ENCODE measurements at places on chromosomes 16 and 17. TPM values are rescaled to one million over a fixed set of nuclear protein-coding genes. Genes with fewer than 3 reads are reported as not detected.

HSPB9 gene
- total RNA-seq = not detected

ZNF500 gene
- 20.0 TPM for total RNA-seq

AARSD1 gene
- 60.0 TPM for total RNA-seq

DHRS7C gene
- not detected for total RNA-seq

CACNG3 gene
- not detected for total RNA-seq

DHRS11 gene
- 6.3 TPM for total RNA-seq

MT1E gene
- total RNA-seq = 9.6 TPM

DNA sequence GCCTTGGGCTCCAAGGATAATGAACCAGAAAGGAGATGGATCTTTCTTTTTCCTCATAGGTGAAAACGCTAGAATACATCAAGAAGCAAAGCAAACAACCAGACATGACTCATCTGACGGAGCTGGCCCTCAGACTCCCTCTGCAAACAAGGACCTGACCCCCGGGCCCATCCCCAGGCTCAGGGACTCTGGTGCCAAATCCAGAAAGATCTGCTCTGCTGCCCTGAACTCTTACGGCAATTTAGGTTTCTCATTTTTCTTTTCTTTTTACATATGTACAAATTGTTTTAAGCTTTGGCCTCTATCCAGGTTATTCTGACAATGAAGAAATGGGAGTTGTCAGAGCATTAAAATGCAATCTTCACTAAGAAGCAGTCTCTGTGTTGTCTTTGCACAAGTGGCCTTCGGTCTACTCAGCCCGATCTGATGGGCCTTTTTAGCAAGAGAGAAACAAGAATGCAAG lies 17.7 kb downstream of the KNOP1 start:
- DNase-seq = no peak

DNA sequence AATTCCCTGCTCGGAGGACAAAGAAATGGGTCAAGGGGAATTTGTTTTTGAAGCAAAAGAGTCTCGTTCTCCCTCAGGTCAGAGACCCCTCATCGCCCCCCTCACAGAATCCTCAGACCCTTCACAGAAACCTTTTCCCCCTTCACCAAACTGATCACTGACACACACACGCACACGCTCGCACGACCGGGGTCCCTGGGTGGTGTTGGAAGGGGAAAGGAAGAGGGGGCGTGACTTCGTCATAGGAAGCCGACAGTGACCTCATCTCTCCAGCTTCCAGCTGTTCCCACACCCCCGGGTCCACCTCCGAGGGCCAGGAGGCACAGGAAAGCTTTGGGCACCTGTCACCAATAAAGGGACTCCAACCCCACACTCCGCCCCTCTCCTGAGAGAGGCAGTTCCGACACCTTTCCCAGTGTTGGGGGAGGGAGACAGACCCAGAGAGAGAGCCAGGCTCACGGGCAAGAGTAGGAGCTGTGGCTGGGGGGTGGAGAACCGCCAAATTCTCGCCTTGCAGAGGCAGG lies 1.2 kb downstream of the ASGR1 start:
- no peak for DNase-seq

DNA sequence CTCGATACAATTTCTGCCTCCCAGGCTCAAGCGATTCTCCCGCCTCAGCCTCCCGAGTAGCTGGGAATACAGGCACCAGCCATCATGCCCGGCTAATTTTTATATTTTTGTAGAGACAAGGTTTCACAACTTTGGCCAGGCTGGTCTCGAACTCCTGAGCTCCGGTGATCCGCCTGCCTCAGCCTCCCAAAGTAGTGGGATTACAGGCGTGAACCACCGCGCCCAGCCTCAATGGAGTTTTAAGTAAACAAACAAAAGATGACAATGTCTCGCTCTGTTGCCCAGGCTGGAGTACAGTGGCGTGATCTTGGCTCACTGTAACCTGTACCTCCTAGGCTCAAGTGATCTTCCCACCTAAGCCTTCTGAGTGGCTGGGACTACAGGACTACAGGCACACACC lies 52.6 kb upstream of the TRAP1 start:
- no peak for DNase-seq

- DNase-seq = no peak
Observed at GRCh38 chr17:56851008-56851407, 17.1 kb downstream of the DGKE start.

DNA sequence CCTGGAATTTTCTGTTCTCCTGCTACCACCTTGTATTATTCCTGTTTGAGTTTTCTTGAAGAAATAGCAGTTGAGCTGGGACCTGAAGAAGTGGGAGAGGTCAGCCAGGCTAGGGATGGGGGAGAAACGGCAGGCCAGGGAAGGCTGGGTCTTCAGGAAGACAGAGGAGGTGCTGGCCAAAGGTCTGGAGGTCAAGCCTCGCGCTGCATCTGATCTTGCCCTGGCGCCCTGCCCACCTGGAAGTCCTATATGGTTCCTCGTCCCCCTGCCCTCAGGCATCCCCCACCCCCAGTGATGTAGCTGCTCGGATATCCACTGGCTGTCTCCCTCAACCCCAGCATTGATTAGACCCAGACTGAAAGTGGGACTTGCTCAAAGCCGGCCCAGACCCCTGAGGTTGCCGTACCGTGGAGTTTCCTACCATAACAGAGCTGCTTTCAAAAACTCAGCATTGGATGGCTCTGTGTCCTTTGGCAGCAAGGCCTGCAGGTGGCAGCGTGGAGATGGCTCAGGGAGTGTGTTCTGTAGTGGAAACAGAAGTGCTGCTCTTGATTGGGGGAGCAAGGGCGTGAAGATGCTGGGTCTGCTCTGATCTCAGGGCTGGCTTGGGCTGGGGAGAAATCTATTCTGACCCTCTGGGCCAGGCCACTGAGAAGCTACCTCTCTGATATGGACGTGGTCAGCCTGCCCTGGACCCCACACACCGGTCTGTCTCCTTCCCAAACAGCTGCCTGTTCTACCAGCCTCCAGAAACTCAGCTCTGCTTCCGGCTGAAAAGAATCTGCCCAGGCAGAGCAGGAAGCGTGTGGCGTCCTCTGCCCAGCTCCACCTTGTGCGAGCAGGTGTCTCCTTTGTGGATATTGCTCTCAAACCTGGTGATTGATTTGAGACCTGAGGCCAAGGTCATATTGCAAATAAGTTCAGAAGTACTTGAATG lies 107.0 kb upstream of the CACNG5 start:
- no peak for DNase-seq

- no peak for DNase-seq
Observed at GRCh38 chr16:22093996-22094395, 1.7 kb downstream of the VWA3A start.

GRCh38 chr16:84150926-84151325 lies 5.8 kb downstream of the DNAAF1 start:
- DNase-seq = no peak

- DNase-seq = no peak
Observed at GRCh38 chr17:887551-888209, 91.9 kb downstream of the NXN start.

DNA sequence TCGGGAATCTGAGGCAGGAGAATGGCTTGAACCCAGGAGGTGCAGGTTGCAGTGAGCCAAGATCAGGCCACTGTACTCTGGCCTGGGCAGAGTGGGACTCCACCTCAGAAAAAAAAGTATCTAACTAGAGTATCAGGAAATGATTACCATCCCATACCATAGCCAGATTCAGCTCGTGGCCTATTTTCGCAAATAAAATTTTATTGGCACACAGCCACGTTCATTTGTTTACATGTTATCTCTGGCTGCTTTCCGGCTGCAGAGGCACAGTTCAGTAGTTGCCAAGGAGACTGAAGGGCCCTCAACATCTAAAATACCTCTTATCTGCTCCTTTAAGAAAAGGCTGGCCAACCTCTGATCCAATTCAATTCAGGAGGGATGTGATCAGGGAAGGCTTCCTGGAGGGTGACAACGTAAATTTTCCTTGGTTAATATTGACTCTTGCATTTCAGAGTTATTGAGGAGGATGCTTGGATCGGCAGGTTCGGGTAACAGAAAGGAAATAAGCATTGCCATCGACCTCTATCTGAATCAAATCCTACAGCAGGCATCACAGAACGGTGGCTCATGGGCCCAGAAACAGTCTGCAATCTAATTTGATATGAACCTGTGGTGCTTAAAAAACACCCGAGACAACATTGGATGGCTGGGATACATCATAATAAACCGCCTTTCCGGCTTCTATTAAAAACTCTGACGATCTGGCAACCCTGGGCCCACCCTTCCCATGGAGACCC lies 73.8 kb downstream of the XYLT1 start:
- DNase-seq = peak; percentile 54

- DNase-seq = no peak
Observed at GRCh38 chr16:54508351-54508750, 221.8 kb upstream of the IRX3 start.

GRCh38 chr17:47301161-47301560 lies 22.6 kb upstream of the EFCAB13 start:
- no peak for DNase-seq

GRCh38 chr17:29107084-29107483 lies 64.1 kb downstream of the PIPOX start:
- DNase-seq = no peak

All from T-cell (primary cell).